ENCODE measurements at places on chromosomes 7 and 10. TPM values are rescaled to one million over a fixed set of nuclear protein-coding genes. Genes with fewer than 3 reads are reported as not detected.

- no peak for DNase-seq
Measured at GRCh38 chr10:3893901-3894563, 109.0 kb upstream of the KLF6 start.

GRCh38 chr7:107090457-107090856 is 46.0 kb downstream of the PRKAR2B start:
- DNase-seq = no peak

GRCh38 chr10:109899356-109900331 is 23.7 kb downstream of the XPNPEP1 start:
- no peak for DNase-seq

GRCh38 chr7:85471307-85471706 is 284.5 kb upstream of the SEMA3D start:
- DNase-seq = no peak

The MACROH2A2 gene
- total RNA-seq = 12.1 TPM
